ENCODE measurements at places on chromosomes 16 and 17.
A peak's percentile ranks its signal among the peaks of the same experiment; 100 is the strongest.

GRCh38 chr16:595942-596735 lies 6.3 kb downstream of the RAB40C start:
- no peak for DNase-seq

- DNase-seq, result no peak
These were observed 41.8 kb downstream of the CFAP20 start for GRCh38 chr16:58087209-58087913.

DNA sequence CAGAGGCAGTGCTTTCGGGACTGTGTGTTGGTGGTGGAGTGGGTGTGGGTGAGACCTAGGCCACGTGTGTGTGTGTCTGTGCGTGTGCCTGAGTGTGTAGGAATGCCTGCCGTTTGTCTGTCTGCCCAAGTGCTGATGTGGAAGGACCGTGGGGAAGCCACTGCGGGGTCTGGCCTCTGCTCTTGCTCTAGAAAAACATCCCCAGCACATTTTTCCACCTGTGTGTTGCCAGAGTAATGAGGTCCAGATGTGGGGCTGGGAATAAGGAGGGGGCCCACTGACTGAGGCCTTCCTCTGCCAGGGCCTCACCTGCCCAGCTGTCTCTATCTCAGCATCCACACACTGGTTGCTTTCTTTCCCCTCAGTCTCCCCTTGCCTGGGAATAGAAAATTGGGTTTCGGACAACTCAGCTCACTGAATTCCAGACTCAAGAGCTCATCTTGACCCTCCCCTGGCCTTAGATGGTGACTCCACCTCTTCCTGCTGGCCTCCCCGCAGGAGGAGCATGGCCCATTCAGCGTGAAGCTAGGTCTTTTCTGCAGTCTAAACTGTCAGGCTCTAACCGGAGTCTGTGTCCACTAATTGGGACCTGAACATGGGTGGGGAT lies 7.6 kb downstream of the SGCA start:
- DNase-seq, result no peak

GRCh38 chr17:81246343-81246670 lies 7.2 kb downstream of the NDUFAF8 start:
- DNase-seq, result no peak

- DNase-seq, result no peak
These were observed 22.2 kb downstream of the HLF start for GRCh38 chr17:55286681-55287589.

DNA sequence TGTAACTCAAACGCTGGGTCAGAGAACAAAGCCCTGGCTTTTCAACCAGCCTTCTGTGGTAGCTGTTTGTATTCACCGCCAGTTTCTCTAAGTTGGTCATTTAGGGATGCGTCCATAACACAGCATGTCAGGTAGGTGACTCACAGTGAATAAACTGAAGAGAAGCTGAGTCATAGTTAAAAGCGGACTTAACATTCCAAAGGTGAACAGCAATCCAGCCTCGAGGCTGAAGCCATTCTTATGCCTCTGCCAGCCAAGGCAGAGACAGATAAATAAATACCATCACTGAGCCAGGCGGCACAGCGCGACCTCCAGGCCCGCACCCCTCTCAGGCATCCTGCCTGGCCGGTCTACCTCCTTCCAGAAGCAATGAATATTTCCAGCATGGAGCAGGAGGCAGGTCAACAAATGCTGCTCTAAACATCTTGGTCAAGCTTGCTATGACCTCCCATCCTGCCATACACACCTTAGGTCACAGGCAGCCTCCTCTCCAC lies 12.4 kb upstream of the CACNG4 start:
- DNase-seq, result no peak

GRCh38 chr16:49661465-49662187 lies 194.3 kb downstream of the ZNF423 start:
- no peak for DNase-seq

DNA sequence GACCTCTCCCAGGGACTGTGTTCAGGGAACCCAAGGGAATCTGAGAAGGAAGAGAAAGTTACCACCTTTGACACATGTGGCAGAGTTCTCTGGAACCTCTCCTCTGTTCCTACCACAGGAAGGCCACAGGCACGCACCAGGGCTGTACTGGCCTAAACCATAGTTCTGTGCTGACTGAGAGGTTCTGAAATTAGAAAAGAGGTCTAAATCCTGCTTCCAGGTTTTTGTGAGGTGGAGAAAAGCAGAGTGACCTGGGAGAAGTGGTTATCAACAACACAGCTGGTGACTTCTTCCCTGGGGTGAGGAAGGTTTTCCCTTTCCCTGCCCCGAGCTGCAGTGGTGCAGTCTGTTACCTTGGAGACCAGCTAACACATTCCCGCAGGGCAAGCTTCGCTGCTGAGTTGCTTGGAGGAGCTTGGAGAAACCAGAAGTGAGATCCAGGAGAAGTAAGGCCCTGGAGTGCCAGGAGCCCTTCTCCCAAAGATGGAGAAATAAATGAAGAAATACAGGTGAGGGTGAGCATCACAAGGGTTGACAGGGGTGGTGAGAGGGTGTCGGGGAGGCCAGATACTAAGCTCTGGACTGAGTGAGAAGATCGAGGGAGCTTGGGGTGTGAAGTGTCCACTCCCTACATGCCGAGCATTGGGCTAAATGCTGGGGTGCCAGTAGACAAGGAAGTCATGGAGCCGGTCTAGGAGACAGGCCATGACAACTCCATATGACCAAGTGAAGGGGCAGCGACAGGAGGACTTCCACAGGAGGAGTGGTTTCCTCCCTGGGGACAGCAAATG lies at the start of gene VWA3A:
TSS of gene VWA3A (plus strand) at position 399 of the 791 bp plus-strand sequence. CDS start at position 496, 97 bp downstream.
- peak; percentile 28 for DNase-seq

GRCh38 chr16:30838876-30839471 lies 52.0 kb upstream of the ZNF629 start:
- DNase-seq, result no peak

- no peak for DNase-seq
These were observed 47.6 kb downstream of the C17orf67 start for GRCh38 chr17:56785997-56786680.

GRCh38 chr17:4980644-4981216 lies 6.7 kb downstream of the CAMTA2 start:
- no peak for DNase-seq

DNA sequence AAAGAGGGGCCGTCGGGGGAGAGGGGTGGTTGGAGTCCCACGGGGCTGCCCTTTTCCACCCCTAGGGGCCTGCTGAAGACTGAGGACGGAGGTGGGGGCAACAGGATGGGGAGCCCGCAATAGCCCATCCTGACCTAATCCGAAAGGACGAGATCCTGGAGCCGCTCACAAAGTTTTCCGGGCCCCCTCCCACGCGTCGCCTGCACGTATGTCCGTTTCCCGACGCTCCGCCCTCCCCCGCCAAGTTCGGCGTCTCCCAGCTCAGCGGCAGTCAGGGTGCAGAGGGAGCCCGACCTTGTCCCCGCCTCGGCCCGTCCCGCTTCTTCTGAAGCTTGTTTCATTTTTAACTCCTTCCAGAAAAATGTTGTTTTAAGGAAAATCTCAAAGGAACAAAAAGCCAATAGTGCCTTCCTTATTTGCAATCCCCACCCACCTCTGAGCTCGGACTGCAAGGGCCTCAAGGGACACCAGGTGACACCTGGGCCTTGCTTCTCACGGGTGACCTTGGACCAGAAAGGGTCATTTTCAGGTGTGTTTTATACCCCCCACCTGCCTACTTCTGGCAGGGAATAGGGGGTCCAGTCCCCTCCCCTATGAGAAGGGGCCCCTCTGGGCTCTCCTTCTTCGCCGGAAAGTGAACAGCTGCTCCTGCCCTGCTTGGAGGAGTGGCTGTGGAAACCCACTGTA lies 3.4 kb upstream of the ZNF423 start:
- no peak for DNase-seq

DNA sequence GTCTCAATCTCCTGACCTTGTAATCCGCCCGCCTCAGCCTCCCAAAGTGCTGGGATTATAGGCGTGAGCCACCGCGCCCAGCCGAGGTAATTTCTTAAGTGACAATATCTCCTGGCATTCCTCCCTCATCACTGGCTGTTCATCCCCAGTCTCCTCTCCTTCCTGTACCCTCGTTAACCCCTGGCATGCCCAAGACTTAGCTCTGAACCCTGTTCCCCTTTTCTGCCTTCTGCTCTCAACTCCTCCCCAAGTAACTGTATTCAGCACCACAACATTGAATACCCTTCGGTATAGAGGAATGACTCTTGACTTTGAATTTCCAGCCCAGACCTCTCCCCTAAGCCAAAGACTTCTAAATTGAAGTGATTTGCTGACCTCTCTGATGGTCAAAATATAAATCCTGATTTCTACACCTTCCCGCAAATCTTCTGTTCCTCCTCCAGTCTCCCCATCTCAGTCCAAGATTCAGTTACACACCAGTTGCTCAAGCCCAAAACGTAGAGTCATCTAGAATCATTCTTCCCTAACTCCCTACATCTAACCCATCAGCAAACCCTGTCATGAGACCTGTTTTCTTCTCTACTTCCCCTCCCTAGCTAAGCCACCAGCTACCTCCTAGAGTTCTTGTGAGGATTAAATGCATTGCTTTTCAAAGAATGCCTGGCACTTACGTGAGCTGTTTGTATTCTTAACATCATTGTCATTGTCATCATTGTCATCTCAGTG lies 14.8 kb downstream of the PMP22 start:
- DNase-seq, result no peak

GRCh38 chr16:72500545-72500944 lies 328.6 kb upstream of the PMFBP1 start:
- peak; percentile 38 for DNase-seq

DNA sequence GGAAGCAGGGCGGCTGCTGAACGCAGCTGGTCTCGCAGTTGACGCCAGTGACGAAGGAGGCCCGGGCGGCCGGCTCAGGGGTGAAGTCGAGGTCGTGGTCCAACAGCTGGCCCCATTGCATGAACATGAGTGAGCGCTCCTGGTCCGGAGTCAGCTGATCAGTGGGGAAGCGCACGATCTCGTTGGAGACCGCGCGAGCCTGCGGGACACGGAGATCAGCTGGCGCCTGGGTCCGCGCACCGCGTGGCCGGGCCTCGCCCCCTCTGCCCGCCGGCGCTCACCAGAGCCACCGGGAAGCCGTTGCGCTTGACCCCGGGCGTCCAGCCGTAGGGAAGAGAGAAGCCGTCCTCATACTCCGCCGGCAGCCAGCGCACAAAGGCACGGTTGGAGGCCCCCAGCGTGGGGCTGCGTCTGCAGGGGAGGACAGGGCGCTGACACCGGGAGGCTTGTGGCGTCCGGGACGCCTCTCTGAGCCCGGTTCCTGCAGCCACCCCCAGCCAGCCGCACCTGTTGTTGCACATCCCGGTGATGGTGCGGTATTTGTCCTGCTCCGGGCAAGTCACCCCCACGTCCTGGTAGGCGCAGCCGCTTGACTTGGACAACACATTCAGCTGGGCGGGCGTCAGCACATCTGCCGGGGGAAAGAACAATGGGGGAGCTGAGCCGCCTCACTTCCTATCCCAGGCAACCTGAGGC lies 1.6 kb downstream of the MPO start:
- no peak for DNase-seq

DNA sequence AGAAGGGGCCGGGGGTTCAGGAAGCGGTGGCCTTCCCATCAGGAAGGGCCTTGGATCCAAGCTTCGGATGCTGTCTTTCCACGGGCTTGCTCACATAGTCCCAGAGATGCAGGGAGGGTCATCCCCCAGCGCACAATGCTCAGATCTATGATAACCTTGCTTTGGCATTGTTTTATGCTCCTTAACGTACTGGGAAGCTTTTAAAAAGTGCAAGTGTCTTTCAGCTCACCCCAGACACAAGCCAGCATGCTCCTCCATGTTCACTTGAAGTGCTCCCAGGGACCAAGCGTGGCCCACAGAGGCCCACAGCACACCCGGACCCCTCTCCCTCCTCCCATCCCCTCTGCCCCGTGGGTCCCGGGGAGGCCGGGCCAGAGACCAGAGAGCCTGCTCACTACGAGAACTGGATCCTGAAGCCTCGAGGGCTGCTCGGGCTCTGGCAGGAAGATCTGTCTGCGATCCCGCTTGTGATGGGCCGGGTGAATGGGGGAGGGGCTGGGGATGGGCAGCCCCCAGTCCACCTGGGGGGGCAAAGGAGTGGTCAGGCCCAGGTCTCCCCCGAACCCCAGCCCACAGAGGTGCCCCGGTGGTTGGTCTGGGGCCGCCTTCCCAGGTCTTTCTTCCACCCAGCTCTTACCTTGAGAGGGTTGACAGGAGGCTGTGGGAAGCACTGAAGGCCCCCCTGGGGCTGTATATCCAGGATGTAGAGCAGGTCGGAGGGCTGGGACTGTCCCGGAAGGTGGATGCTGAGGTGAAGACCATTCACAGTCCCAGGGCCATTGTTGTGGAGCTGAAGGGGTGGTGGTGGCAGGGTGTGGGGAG lies 11.8 kb upstream of the FAM171A2 start:
- no peak for DNase-seq

DNA sequence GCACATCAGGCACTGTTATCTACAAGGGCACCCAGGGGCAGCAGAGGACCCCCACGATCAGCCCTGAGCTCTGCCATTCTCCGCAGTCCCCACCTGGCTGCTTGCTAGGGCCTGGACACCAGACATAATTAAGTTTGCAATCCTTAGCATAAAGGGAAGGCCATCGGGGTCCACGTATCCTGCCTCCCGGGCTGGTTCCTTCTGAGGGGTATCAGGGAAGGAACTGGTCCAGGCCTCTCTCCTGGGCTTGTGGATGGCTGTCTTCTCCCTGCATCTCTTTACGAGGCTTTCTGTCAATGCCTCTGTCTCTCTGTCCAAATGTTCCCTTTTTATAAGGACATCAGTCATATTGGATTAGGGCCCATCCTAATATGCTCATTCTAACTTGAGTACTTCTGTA lies 77.8 kb downstream of the CYLD start:
- no peak for DNase-seq

- no peak for DNase-seq
These were observed at the start of gene ARHGDIG for GRCh38 chr16:280552-280951. ARHGDIG (plus strand) TSS chr16:280591; CDS start chr16:280681, 90 bp downstream.

DNA sequence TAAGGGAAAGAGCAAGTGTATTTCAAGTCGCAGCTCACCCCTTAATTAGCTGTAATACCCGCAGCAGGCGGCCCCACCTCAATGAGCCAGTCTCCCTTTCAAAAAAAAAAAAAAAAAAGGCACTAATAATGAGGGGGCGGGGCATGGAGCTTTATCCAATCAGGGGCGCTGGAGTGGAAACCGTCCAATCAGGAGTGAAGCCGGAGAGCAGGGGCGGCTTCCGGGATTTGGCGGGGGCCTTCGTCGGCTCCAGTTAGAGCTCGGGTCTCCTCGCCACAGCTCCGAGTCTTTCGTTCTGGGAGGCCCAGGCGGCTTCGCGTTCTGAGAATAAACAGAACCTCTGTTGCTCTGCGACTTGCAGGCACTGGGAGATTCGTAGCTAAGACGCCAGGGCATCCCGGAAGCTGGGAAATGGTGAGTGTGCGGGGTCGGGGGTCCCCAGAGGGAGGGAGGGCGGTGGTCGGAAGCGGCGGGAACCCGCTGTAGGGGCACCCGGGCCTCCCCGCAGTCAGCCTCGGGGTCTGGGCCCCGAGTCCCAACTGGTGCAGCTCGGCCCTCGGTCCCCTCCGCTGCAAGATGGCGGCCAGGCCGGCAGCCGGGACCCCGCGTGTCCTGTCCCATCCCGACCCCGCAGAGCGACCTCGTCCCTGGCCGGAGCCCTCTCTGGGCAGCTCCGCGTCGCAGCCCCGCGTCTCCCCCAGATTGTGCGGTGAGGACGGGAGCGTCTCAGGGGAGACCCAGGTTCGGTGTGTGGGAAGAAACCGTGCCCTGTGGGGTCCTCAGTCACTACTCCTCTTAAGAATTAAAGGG lies at the start of gene ZNF267:
TSS of gene ZNF267 (plus strand) at position 252 of the 810 bp plus-strand sequence. CDS start at position 412, 160 bp downstream.
- DNase-seq, result peak; percentile 91

- DNase-seq, result no peak
These were observed 73.4 kb downstream of the HELZ start for GRCh38 chr17:67171560-67171959.
